ENCODE measurements at places on chromosomes 5 and 9. TPM values are rescaled to one million over a fixed set of nuclear protein-coding genes. Genes with fewer than 3 reads are reported as not detected.

The GLIPR2 gene
- 34.0 TPM for total RNA-seq

DNA sequence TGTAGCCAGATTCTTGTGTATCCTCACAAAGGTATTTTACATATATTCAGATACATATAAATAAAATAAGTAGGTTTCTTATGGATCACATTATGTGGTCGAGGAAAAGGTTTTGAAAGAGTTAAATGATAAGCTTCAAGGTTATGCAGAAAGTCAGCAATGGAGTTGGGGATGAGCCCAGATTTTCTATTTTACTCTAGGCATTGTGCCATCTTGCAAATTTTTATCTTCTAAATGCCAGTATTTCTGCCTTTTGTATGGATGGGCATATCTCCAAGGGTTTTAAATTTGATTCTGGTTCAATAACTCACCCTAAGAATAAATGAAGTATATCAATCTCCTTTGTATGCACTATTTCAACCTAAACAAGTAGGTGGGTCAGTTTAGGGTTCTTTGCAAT, 410.7 kb downstream of the DMRTA1 start:
- no peak for DNase-seq

DNA sequence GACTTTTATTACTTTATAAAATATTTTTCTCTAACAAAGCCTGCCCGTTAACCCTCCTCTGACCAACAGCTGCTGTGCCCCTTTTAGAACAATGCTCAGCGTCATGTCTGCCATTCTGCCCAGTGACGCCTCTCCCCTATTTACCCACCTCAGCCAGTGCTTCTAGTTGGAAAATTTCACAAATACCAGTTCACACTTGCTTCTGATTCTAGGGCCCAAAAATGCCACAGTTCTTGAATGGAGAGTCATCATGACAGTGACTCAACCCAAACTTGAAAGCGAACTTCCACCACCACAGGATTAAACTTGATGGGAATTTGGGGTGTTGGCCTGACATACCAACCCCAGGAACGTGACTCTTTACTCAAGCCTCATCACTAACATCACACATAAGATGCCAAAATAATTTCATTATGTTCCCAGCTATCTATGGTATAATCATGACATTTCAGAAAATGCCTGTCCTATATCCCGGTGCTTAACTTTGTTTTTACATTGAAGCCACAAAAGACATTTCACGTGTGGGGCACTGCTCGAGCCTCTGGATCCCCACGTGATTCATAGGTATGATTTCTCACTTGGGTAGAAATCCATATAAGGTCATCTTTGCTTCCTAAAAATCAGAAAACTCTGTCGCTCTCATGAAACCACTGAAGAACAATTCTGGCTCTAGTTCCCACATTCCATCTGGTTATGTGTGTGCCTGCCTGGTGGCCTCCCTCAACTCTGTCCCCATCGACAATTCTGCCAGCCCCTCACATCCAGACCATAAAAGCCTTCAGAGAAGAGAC, 220.9 kb downstream of the ACTL7B start:
- no peak for DNase-seq

The PLCXD3 gene
- 13.9 TPM for total RNA-seq

The CCDC127 gene
- 5.6 TPM for total RNA-seq

DNA sequence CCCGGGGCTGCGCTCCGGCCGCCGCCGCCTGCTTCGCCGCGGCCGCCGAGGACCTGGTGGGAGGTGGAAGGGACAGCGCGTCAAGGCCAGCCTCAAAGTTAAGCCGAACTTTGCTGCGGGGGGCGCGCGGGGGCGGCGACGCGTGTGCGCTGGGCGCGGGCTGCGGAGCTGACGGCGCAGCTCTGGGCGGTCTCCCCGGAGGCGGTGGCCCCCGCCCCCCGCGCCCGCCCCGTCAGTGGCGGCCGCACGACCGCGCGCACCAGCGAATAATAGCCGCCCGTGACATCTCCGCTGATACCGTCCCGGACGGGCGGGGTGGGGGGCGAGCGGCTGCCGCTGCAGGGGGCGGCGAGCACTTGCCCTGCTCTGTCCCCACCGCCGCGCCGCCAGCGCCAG, 579 bp upstream of the FAM78A start:
- no peak for DNase-seq

GRCh38 chr9:132651259-132651658, 18.5 kb downstream of the DDX31 start:
- DNase-seq, result no peak

The NFIB gene
- total RNA-seq, result 278 TPM

- DNase-seq, result peak; percentile 46
These were observed 21.0 kb downstream of the EXOC3 start for GRCh38 chr5:463952-464351.

The CD274 gene
- total RNA-seq, result 5.7 TPM

The IFNA2 gene
- total RNA-seq, result not detected

The OLFM1 gene
- 63.0 TPM for total RNA-seq

GRCh38 chr5:147869112-147869511, 9.4 kb upstream of the SCGB3A2 start:
- no peak for DNase-seq

DNA sequence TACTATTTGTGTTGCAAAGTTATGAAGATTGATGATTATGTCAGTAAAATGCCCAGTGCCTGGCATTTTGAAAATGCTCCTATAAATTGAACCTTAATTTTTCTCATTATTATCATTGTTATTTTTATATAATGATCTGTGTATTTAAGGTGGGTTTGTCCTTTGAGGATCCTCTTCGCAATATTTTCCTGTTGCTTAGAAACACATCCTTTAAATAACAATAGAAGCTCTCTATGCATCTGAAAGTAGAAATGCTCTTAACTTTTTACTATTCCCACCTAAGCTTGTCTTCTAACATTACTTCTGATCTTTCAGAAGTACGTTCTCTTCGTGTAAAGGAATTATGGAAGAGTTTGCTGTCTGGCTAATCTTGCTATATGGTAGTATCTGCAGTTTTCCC, 214.7 kb upstream of the TLX3 start:
- DNase-seq, result no peak

The TRPM6 gene
- 3.6 TPM for total RNA-seq

The ST8SIA4 gene
- total RNA-seq, result 15.6 TPM

DNA sequence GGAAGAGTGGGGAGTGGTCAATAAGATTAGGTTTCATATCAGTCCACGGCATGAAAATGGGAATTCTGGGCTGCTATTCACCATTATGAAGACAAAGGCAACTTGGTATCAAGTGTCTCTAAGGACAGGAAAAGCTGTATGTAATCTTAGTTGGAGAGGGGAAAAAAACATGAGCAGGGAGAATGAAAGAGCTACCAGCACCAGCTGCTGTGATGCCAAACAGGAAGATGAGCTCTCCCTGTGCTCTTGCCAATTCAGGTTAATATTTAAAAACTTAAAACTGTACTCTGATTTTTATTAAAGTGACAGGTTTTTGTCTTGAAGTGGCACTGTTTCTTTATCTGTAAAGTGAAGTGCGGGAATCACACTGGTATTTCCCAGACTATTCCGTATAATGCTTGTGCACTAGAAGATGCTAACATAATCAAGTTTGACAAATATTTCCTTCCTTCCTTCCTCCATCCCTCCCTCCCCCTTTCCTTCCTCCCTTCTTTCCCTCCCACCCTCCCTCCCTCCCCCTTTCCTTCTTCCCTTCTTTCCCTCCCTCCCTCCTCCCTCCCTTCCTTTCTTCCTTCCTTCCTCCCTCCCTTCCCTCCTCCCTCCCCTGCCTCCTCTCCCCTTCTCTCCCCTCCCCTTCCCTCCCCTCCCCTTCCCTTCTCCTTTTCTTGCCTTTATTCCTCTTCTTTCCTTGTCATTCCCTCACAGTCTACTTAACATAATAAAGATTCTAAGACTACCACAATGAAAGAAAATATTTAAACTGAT, 1383.0 kb upstream of the C9orf72 start:
- no peak for DNase-seq

DNA sequence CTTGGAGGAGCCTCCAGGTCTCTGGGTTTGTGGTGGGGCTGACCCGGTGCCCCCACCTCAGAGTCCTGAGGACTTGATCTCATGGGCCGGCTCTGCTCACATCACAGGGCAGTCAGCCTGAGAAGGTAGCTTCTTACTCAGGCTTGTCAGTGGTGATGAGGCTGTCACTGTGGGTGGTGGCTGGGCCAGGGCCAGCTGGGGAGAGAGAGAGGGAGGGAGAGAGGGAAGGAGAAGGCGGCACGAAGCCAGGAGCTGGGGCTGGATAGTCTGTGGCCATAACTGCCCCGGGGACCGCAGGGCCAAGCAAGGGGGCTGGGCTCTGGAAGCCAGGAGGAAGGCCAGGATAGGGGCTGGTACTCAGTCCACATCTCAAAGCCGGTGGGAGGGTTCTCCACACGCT, 6.5 kb downstream of the NTNG2 start:
- DNase-seq, result no peak

The SLC6A7 gene
- not detected for total RNA-seq

The KCNT1 gene
- 0.78 TPM for total RNA-seq

DNA sequence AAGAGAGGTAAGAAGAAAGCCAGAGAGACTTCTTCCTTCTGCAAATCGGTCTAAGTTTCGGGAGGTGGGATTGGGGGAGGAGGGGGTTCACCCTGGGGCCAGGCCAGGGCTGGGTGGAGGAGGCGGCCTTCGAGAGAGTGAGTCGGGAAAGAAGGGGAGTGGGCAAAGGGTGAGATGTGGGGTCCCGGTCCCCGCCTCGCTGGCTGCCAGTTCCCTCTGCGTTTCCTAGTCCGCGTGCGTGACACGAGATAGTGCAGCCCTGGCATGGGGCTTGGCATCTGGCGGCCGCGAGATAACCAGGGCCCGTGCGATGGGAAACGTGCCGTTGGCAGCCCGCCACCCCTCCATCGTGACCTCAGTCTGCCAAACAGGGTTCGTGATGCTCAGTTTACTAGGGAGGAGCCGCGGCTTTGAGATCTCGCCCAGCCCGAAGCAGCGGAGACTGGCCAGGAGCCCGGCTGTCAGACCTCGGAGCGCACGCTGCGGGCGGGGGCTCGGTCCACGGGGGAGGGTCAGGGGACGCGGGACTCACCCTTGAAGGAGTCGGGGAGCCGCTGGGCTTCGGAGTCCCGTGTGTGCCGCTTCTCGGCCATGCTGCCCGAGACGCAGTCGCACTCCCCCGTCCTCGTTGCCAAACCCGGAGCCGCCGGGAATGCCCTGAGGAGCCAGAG, at the start of gene STOM:
TSS of gene STOM (minus strand) at position 656 of the 671 bp plus-strand sequence. CDS start at position 593, 63 bp downstream.
- DNase-seq, result peak; percentile 96

GRCh38 chr5:118491351-118491750, 497.0 kb downstream of the DTWD2 start:
- DNase-seq, result no peak

- DNase-seq, result no peak
These were observed 18.4 kb upstream of the RFK start for GRCh38 chr9:76412638-76413037.

DNA sequence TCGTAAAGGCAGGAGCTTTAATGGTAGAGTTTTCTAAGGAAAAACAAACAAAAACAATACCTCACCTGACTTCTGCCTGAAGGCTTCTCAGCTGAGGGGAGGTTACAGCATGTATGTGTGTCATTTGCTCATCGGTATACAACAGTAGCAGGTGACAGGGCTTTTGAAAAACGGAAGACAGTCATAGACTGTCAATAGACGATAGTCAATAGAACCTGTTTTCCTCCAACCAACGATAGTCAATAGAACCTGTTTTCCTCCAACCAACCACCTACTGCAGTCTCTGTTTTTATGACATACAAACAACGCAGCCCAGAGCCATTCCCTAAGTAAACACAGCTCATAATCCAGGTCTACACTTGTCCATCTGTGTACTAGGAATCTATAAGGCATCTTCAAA, 74.6 kb downstream of the RETREG1 start:
- DNase-seq, result no peak

DNA sequence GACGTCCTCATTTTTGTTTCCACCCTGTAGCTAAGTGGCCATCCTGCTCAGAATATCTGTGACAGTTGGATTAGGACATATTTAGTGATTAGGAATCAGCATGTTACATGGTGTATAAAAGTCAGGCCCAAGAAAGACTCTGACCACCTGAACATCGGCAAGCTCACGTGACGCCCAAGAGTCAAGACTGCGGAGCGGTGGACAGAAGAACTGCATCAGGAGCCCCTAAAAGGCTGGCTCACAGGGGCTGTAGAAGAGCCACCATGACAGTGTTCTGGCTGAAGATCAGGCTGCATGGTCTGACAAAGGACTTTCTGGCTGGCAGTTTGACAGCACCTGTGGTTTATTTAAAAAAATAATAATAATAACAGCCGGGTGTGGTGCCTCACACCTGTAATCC, 185.3 kb downstream of the AUH start:
- DNase-seq, result no peak

GRCh38 chr9:79610019-79610631, 38.4 kb downstream of the TLE4 start:
- DNase-seq, result no peak

The CXXC5 gene
- total RNA-seq, result 75.8 TPM

The BRINP1 gene
- 0.48 TPM for total RNA-seq

- no peak for DNase-seq
These were observed 253.1 kb upstream of the EDIL3 start for GRCh38 chr5:84637662-84638375.

The SOX30 gene
- total RNA-seq, result 0.12 TPM

- no peak for DNase-seq
These were observed 13.2 kb upstream of the ZBTB43 start for GRCh38 chr9:126791406-126792230.

DNA sequence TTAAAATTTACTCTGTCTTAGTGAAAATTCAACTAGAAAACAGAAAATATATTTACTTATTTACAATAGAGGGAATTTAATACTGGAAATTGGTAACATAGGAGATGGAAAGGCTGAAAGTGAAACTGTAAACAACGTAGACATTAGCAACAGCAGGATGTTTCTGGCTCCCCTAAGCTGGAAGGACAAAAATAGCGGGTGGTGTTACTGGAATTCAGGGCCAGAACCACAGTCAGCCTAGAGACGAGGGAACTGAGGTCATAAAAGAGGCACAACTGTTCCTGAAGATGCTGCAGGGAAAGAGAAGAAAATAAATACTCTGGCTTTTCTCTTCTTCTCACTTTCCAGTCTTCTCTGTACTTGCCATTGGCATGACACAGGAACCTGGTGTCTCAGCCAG, 80.4 kb upstream of the NIPBL start:
- DNase-seq, result no peak

GRCh38 chr9:93594041-93594756, 17.8 kb downstream of the PHF2 start:
- peak; percentile 30 for DNase-seq

The NFIL3 gene
- 54.8 TPM for total RNA-seq

DNA sequence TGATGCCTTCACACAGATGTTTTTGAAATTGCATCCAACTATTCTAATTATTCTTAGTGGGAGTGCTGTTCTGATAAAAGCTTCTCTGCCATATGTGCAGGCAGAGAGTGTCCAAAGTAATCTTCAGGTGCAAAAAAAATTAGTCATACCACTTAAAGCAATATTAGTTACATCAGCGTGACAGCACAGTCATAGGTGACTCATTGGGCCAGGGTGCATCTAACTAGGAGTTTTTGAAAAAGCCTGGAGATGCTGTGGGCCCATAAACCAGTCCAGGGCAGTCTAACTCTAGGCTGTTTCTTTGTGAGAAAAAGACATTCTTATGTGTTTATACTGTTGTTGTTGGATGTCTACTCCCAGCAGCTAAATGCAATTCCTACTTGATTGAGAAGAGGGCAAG, 33.0 kb upstream of the C6 start:
- DNase-seq, result no peak

The PTCD2 gene
- 9.3 TPM for total RNA-seq

Measured in aorta (tissue), 5 donors.